MCF 10A (cell line): ENCODE measurements at places on chromosomes 1 and 21. TPM values are rescaled to one million over a fixed set of nuclear protein-coding genes. Genes with fewer than 3 reads are reported as not detected.

The ZFP69B gene
- 6.0 and 8.9 TPM in 2 replicates for total RNA-seq

The PM20D1 gene
- total RNA-seq: not detected in 2 replicates

The TNFRSF18 gene
- not detected in 2 replicates for total RNA-seq

The KCNE2 gene
- not detected in 2 replicates for total RNA-seq

The AMPD1 gene
- total RNA-seq: not detected in 2 replicates

The PPT1 gene
- 55.4 and 56.4 TPM in 2 replicates for total RNA-seq

The SPAG17 gene
- not detected in 2 replicates for total RNA-seq

The SIPA1L2 gene
- total RNA-seq: 15.2 and 18.3 TPM in 2 replicates

The CLEC20A gene
- total RNA-seq: not detected in 2 replicates

The DNAI4 gene
- total RNA-seq: 7.2 and 9.6 TPM in 2 replicates

The PTGER3 gene
- total RNA-seq: not detected in 2 replicates

The ENTREP3 gene
- 32.3 and 37.1 TPM in 2 replicates for total RNA-seq

The CAMSAP2 gene
- 144 and 209 TPM in 2 replicates for total RNA-seq

The NGF gene
- total RNA-seq: 1.1 and 3.2 TPM in 2 replicates

The TAL1 gene
- not detected in 2 replicates for total RNA-seq
